ENCODE measurements at places on chromosomes 12 and 14. TPM values are rescaled to one million over a fixed set of nuclear protein-coding genes. Genes with fewer than 3 reads are reported as not detected.

Gene IPO8
- 53.3 TPM for total RNA-seq

Gene C12orf50
- total RNA-seq: not detected

Gene FLRT2
- total RNA-seq: 47.4 TPM

Gene LALBA
- not detected for total RNA-seq

Gene ZNF410
- 31.5 TPM for total RNA-seq

Gene CCNK
- 82.5 TPM for total RNA-seq

Gene OR6C2
- total RNA-seq: not detected

Gene LRRC10
- total RNA-seq: not detected

- DNase-seq: no peak
Measured at GRCh38 chr14:104382361-104383087, 197.0 kb upstream of the C14orf180 start.

GRCh38 chr14:57480051-57480450, 13.6 kb downstream of the CCDC198 start:
- peak; percentile 15 for DNase-seq

DNA sequence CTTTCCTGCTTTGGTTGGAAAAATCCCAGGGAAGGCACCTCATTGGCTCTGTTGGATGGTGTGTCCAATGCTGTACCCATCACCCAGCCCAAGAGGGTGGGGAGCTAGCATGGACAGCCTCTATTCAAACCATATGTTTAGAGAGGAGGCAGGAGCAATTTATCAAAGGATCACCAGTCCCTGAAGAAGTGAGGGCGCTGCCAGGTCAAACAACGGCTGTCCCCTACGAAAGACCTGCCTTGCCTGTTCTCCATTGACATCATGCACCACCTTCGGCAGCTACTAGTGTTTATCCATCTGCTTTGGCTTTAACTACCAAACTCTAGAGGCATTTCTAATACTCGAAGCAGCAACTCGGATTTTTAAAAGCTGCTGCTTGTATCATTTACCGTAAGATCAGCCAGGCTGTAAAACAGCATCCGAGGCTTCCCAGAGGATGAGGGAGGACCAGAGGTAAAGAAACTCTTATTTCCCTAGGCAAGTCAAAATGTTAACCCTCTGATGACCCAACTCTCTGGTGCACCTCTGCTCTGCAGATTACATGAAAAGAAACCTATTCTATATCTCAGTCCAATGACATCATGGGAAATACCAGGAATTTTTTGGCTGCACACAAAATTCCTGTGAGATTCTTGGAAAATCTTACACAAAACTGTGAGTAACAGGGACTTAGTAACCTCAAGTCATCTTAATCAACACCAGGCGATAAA, 720.9 kb upstream of the TBX3 start:
- peak; percentile 77 for DNase-seq

DNA sequence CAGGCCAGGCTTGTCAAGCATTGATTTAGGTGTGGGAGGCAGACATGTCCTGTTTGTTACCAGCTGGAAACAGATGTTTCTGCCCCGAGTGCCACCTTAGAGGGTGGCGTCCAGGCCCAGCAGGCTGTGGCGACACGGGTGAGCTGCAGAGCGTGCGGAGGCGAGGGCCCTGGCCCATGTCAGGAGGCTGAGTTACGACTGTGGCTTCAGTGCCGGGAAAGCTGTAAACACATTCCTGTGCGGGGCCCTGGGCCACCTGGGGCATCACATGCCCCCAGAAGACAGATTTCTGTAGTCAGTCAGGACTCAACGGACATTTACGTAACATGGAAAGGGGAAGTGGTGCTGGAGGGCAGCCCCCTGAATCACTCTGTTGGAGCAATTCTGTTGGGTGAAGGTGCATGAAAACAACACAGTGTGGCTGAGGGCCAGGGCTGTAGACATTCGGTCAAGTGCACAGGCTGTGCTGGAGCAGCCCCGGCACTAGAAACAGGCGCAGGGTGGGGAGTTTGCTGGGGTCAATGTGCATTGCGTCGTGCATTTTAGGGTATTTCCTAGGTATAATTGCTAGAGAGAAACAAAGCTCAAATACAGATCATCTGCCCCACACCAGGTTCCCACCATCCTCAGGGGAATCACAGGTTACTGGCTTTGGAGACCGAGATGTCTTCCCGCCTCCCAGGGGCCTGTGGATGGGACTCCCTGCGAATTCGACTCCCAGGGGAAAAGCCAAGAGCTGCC, 291.8 kb downstream of the TMEM121 start:
- DNase-seq: no peak

DNA sequence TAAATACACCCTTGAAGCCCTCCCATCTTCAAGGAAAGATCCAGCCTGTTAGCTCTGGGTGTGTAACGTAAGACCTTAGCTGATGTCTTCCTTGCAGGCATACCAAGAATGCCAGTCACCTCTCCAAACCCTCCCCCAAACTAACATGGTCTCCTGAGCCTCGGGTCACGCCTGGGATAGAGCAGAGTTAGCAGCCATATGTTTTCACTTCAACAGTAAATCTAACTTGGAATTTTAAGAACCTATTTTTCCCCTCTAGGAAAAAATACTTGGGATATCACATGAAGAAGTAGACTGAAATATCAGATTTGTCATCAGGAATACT, 27.9 kb downstream of the BCL2L14 start:
- no peak for DNase-seq

DNA sequence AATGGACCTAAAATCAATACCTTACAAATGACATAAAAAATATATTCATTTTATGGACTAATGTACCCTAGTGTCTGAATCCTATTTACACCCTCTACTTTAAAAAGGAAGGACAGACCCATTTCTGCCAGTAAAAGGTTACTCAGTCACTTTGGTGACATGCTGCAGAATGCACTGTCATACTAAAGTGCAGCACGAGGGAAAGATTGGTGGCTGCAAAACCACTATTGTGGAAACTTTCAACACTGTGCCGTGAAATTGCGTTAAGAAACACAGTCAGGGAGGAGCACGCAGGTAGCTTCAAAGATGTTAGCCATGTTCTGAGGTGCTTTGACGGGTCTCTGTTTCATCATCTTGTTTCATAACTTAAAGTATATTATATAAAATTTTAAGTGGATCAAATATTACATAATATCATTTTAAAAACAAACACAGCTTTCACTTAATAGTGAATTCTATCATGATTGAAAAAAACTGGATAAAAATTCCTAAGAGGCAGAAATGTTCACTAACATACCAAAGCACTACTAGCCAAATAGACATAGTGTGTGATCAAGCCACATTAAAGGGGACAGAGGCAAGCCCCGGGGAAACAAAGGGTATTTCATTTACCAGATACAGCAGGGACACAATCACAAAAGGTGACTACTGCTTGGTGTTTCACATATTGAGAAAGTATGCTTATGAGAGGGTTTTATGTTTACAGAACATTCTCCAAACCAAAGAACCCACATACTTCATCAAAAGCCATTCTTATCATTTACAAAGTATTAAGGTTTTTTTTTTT, 330.8 kb upstream of the SOX5 start:
- no peak for DNase-seq

DNA sequence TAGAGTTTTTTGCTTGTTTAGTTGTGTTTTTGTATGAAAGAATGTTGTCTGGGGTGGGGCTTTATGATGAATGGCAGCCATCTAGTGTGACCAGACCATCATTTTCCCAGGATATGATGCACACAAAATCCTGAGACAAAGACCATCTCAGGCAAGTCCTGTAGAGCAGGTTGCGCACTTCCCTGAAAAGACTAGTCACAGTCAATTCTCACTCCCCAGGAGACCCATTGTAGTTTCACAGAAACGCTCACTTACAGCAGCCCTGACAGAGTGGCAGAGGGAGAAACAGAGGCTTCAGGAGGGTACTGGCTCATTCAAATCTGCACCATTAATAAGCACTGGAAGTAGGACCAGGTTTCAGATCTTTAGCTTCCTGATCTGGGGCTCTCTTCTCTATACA, 183.2 kb downstream of the TMEM117 start:
- no peak for DNase-seq

GRCh38 chr12:119227292-119227691, 48.6 kb downstream of the HSPB8 start:
- no peak for DNase-seq

- no peak for DNase-seq
Measured at GRCh38 chr12:65930114-65930828, 106.0 kb downstream of the HMGA2 start.

DNA sequence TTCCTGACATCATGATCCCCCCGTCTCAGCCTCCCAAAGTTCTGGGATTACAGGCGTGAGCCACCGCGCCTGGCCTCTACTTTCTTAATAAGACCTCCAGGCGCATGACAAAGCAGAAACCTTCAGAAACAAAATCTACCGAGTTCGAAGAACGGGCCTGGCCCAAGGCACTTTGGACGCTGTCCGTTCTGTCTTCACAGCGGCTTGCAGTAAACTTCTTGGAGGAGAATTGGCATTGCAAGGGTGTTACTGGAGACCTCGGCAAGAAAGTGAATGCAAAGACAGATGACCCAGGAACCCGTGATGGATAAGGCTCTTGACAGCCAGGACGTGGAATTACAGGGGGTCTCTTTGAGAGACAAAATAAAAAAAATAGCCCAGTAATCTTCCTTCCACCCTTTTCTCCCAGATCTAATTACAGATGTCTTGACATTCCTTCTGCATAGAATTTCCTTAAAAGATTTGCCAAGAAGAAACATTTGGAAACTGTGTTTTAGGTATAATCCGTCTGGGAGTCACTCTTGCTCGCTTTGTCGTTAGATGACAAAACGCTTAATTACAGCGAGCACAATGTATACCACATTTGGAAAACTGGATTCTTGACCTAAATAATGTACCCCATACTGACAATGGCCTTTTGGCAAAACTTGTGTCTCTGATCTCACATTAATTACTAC, 83.2 kb upstream of the TBX3 start:
- DNase-seq: no peak

DNA sequence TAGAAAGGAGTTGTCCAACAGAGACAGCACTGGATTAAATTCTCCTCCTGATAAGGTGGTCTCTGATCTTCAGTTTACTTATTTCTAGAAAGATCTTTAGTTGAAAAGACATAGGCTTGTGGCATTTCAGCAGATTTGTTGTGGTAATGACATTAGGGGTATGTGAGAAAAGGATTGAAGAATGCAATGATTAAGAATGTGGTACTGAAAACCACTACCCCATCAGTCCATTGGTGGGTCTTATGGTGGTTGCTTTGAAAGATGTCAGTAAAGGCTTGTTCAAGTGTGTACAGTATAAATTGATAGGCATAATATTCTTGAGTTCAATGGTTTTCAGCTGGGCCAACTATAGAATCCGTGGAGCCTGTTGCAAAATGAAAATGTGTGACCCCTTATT, 10.8 kb downstream of the PPFIBP1 start:
- DNase-seq: no peak

- DNase-seq: no peak
Measured at GRCh38 chr12:120842595-120842994, 61.6 kb downstream of the SPPL3 start.

GRCh38 chr12:112325622-112326207, 56.5 kb downstream of the HECTD4 start:
- no peak for DNase-seq

- DNase-seq: no peak
Measured at GRCh38 chr12:14961466-14962152, at the start of gene ARHGDIB. ARHGDIB (minus strand) TSS chr12:14961601; CDS start chr12:14950712, 10,889 bp downstream.

DNA sequence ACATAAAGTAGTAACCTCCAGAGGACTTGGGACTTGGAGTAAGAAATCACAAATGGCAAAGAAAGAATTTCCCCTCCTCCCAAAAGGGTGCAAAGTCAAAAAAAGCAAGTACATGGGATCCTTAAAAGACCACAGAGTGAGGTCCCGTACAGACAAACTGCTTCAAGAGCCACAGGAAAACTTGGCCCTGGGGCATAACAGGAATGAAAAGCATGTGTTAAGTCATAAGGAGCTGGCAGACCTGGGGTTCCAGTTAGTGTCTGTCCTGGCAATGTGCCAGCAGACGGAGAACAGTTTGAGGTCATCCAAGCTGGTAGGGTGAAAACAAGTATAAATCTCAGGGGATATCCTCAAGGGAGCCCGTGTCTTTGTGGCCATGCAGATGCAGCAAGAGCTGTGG, 73.2 kb downstream of the HSD17B6 start:
- peak; percentile 70 for DNase-seq

GRCh38 chr12:73465106-73465505, 1072.5 kb upstream of the ATXN7L3B start:
- DNase-seq: no peak

GRCh38 chr12:51171884-51172514, 936 bp downstream of the TFCP2 start:
- no peak for DNase-seq

DNA sequence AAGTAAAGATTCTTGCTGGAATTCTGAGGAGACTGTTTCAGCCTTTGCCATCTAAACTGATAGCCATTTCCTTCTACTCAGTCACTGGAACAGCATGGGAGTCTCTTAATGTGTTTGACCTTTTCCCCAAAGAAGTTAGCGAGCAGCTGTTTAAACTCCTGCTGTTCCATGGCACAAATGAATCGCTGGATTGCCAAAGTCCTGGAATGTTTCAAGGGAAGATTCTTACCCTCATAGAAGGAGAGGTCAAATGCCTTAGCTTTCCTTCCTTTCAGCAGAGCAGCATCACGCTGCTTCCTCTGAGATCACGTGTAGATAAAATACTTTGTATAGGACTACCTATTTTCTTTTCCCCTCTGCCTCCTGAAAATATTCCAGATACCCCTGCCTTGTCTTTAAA, 10.5 kb upstream of the NR2C1 start:
- DNase-seq: peak; percentile 48

Measured in HFFc6 (cell line).